NK-92 treated with Interleukin-12 subunit alpha and Interleukin-12 subunit beta, amount 100 ng/mL, for 24 hours (cell line): ENCODE measurements at places on chromosomes 13 and 19.
A peak's percentile ranks its signal among the peaks of the same experiment; 100 is the strongest.

DNA sequence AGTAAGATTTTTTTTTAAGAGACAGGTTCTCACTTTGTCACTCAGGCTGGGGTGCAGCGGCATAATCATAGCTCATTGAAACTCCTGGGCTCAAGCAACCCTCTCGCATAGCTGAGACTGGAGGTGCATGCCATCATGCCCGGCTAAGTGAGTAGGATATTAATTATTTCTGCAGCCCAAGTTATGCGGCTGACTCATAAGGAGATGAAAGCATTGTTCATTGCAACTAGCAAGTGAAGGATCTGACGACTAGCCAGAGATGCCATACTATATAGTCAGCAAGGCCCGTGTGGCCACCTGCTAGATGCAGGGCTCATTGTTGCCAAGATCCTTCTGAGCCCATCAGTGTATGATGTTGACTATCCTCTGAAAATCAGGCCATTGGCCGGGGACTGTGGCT, 45.2 kb downstream of the ABCC4 start:
- no peak for DNase-seq

DNA sequence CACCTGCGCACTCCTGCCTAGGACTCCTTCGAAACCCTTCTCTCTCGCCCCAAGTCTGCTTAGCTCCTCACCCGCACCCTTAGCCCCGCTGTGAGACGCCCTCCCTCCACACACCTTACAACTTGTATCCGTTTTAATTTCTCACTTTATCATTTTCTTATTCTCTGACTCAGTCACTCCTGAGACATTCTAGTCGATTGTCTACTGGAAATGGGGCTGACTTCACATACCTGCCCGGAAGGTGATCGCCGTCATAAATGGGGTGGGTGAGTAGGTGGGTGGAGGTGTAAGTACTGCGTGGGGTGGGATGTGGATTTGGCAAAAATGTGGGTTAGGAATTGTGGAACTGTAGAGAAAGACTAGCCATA, 714 bp downstream of the NDFIP2 start:
- peak; percentile 20 for DNase-seq

DNA sequence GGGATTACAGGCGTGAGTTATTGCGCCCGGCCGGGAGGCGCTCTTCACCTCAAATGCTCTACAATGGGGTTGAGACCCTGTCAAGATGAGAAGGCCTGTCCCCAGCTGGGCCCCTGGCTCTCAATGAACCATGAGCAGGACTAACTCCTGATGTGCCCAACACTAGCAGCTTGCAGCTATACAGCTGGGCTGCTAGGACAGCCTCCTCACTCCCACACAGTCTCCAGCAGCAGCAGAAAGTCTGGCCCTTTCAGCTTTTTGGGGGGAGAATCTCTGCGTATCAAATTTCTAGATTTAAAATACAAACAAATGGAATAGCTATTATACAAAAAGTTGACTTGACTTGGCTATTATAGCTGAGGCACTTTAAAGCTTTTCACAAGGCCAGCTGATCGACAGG, 30.2 kb downstream of the TMTC4 start:
- no peak for DNase-seq

DNA sequence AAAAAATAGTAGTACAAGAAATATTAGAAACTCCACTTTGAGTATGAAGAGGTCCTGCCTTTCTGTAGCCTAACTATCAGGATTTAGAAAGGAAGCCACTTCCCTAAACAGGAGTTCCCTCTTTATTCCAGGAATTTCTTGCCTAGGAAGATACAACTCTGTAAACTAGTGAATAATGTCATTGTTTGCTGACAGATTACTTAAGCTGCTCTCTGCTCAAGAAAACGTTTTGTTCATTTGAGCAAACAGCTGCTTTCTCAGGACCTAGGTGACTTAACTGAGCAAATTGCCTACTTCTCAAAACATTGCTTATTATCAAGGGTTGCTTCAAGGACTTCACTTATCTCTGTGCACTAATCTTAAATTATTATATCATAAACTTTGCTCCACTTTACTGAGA, 1419.4 kb upstream of the SLC10A2 start:
- no peak for DNase-seq

GRCh38 chr13:34931572-34931971, 10.5 kb upstream of the NBEA start:
- no peak for DNase-seq

DNA sequence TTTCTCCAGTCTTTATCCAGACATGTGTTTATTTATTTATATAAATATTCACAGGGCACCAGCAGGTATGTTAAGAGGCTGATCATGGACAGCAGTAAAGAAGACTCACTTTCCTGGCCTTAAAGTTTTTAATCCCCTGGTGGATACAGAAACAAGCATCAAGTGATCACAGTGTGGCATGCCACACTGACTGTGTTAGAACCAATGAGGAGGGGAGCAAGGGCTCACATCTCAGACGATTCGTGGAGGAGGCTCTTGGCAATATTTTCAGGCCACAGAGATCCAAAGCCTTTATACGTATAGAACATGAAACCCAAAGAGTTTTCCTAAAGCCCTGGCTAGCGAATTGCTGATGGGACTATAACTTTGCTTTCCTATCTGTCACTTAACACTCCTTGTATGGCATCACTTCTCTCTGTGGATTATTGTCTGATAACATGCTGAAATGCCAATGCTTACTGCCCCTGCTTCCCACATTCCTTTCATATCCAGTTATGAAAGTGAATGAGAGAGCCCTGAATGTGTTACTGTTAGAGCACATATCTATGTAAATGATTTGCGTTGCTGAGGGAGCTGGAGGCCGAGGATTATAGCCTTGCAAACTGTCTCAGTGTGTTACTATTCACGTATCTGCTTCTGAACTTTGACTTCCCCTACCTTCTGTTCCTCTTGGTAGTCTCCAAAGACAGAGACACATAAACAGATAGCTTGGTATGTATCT, 37.6 kb downstream of the POLR1D start:
- no peak for DNase-seq

- DNase-seq: no peak
These were observed 166.6 kb downstream of the RAP2A start for GRCh38 chr13:97600458-97601075.

DNA sequence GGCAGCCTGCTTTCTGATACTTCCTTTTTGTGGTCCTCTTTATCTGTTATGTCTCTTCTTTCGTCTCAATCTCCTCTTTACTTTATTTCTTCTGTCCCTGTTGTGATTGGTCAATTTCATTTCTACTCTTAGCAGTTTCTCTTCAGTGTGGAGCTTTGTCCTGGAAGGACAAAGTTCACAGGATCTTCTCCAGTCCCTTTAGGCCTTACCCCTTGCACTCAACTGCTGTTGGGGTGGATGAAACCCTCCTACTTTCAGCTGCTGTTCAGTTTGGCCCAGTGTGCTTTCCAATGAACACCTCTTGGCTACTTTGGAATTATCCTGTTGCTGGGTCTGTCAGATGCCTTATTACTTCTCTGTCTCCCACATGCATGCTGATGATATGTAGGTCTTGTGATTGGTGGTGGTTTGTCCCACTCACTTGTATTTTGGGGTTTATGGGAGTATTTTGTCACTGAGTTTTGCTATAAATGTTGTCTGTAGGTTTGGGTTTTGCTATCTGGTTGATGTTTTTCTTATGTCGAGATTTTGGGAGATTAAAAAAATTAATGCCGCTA, 24.8 kb downstream of the WDR62 start:
- DNase-seq: no peak

- DNase-seq: no peak
These were observed 60.0 kb downstream of the ING1 start for GRCh38 chr13:110773480-110773879.

GRCh38 chr13:97459215-97459777, 25.3 kb downstream of the RAP2A start:
- no peak for DNase-seq

DNA sequence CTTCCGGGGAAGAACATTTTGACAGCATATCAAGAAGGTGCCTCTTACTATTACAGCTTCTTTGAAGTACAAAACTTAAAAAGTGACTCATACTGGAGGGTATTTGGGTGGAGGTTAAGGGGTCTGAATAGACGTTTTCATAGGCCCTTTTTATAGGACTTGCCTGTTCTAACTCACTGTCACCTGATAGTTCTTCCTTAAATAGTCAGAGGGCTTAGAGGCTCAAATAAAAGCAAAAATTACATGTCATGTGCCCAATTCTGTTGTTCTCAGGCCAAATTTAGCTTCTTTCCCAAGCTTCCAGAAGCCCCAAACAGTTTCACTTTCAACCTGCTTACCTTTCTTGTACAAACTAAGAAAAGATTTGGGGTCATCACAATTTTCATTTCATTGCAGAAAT, 16.1 kb upstream of the SLC46A3 start:
- no peak for DNase-seq

DNA sequence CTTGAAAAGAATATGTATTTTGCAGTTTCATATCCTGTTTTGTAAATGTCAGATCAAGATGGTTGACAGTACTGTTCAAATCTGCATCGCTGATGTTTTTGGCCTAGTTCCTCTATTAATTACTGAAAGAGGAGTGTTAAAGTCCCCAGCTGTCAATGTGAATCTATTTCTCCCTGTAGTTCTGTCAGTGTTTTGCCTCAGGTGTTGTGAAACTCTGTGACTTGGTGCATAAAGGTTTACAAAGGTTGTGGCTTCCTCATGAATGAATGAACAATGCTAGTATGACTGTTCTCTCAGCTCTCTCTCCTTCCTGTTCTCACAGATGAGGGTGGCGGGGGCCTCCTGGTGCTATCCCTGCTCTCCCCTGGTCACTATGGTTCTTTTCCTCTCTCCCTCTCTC, 142.4 kb downstream of the MYCBP2 start:
- no peak for DNase-seq

DNA sequence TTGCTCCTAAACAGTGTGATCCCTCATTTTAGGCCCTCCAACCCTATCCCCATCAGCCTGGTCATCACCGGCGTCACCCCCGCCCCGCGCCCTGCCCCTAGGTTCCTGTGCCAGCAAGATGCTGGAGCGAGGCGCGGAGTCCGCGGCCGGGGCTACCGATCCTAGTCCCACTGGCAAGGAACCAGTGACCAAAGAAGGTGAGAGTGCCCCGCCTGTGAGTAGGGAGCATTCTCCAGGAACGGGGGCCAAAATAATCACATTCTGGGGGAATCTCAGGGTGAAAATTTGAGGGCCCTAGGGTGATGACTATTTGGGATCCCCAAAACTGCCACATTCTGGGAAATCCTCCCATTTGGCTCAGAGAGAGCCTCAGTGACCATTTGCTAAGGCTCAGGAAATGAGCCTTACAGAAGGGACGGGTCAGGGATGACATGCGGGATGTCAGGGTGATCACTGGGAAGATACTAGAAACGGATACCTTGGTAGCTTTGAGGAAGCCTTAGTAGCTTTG, 1.4 kb downstream of the ZNF575 start:
- no peak for DNase-seq

DNA sequence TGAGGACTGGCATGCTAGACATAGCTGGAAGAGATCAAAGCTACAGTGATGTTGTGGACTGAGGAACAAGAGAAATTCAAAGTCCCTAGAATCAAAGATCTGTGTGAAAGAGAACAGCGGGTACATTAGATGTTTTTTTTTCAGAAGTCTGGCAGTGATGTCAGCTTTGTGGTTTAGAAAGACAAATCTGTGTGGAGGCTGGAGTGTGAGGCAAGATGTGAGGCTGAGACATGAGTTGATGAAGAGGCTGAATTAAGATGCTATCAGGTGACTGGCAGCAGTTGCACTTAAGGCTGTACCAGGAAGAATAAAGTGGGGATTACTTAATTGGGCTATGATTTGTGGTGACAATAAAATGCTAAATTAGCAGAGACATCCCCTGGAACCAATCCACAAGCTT, 46.5 kb downstream of the DNAJC3 start:
- DNase-seq: no peak

- DNase-seq: no peak
These were observed 179.9 kb upstream of the TSHZ3 start for GRCh38 chr19:31529121-31529520.

DNA sequence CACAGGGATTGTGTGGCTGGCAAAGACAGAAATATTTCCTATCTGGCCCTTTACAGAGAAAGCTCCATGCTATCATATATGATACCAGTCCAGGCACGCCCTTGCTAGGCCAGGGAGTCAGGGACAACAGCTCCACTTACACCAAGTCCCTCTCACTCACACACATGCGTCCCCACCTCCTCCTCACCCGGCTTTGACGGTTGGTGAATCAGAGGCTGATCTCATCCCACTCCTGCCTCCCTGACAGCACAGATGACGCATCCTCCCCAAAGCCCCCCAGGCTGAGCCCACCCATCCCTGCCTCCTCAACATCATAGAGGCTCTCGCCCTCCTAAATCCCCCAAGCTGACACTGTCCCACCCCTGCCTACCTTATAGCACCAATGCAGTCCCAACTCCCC, 62.7 kb downstream of the F2RL3 start:
- no peak for DNase-seq

GRCh38 chr19:38538386-38538785, 79.4 kb downstream of the MAP4K1 start:
- no peak for DNase-seq

DNA sequence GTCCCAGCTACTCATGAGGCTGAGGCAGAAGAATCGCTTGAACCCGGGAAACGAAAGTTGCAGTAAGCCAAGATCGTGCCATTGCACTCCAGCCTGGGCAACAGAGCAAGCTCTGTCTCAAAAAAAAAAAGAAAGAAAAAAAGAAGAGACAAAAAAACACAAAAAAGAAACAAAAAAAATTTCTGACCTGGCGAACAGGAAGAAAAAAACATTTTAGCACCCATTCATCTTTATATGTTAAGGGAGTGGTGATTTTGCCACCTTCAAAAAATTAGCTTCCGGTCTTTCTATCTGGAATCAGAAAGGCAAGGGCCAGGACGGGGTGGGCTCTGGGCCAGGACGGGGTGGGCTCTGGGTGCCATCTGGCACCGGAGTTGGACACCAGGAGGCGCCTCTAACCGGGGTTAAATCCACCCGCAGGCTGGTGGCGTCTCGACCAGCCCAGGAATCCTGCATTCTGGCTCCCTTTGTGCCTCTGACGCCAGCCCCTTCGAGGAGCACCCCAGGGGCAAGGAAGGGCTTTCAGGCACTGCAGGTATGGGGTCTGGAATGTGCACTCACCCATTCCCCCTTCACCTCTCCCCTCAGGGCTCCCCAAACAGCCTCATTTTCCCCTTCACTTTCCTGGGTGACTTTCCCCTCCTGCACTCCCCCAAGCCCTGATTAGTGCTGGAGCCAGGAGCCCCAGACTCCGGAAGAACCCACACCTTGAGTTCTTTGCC, 10.4 kb upstream of the ZSWIM4 start:
- DNase-seq: peak; percentile 60

GRCh38 chr19:38099966-38100365, 124.1 kb downstream of the DPF1 start:
- no peak for DNase-seq

GRCh38 chr19:518598-519231, 11.4 kb downstream of the TPGS1 start:
- no peak for DNase-seq

GRCh38 chr13:71242201-71242600, 624.8 kb downstream of the DACH1 start:
- DNase-seq: no peak

DNA sequence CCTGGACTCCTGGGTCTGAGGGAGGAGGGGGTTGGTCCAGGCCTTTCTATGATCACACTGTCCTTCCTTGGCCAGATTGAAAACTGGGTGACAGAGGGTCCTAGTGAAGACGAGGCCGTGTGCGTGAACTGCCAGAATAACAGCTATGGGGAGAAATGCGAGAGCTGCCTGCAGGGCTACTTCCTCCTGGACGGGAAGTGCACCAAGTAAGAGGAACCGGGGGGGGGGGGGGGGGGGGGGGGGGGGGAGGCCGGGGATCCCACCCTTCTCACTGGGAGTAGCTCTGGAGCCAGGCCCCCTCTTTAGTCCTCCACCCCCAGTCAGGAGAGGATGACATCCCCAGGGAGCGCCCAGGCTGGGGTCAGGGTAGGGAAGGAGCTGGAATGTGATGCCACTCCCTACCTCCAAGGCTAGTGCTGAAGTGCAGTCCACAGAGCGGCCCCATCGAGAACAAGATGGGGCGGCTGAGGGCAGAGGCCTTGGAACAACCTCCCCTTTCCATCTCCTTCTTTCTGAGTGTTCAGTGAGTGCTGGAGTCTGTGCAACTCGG, 19.4 kb downstream of the CNFN start:
- no peak for DNase-seq
